ENCODE measurements at places on chromosomes 7 and 10.

GRCh38 chr7:6299774-6300173 is 27.4 kb upstream of the CYTH3 start:
- DNase-seq, result no peak

- DNase-seq, result no peak
These were observed 5.0 kb upstream of the HSPA12A start for GRCh38 chr10:116747325-116747724.

DNA sequence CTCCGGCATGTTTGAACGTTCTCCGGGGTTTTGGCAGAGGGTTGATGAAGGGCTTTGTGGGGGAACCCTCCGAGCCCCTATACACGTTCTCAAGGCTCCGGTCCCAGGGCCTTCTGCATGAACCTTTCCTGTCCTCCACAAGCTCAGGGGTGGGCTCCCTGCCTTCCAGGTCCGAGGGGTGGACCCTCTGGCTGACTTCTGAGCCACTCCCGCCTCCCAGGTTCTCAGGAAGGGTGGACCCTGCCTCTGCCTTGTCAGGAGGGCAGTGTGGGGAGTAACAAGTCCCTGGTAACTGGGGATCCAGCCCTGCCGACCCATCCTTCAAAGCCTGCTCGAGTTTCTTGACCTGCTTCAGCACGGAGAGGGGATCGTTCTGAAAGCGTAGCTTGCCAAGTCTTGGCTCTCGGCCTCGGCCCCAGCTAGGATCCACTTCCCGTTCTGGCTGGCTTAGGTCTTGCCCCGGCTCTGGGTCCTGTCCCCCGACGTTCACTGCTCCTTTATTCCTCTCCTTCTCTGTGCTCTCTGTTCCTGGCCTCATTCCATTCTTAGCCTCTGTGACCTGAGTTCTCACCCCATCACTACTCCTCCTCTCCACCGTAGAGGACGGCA is 38.9 kb downstream of the DENND2A start:
- DNase-seq, result no peak

DNA sequence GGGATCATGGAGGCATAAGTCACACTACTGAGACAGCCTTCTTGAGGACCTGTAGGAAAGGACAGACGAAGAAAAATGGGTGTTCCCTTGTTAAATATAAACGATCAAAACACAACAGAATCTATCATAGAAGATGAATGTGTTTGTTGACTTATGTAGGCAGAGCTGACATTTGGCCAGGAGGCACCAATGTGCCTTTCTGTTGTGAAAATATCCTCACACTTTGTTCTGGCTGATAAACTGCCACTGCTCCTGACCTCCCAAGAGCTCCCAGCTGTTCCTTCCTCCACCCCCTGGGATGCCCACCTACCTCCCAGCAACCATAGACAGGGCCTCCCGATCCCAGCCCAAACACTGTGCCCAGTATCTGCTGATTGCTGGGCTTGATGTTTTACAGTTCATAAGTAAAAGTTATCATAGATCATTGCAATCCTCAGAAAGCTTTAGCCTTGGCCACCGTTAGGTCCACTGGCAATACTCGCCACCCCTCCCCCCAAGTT is 116.6 kb downstream of the CTTNBP2 start:
- DNase-seq, result no peak

GRCh38 chr7:55556492-55556891 is 15.8 kb downstream of the VOPP1 start:
- DNase-seq, result no peak

DNA sequence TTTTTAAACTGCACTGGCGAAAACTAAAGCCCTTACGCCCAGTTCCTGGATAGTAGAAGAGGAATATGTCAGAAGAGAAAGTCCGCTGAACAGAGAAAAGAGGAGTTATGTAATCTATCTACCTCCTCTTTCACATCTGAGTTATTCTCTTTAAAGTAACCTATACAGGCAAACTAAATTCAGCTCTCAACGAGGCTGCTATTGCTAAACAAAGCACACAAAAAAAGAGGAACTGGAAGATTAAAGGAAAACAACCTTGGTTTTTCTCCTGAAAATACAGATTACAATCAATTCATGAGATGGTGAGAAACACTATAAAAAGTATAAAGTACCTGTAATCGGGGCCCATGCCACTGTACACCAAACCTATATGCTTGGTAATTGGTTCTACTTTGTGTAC is 5.8 kb downstream of the PSMA2 start:
- DNase-seq, result no peak

DNA sequence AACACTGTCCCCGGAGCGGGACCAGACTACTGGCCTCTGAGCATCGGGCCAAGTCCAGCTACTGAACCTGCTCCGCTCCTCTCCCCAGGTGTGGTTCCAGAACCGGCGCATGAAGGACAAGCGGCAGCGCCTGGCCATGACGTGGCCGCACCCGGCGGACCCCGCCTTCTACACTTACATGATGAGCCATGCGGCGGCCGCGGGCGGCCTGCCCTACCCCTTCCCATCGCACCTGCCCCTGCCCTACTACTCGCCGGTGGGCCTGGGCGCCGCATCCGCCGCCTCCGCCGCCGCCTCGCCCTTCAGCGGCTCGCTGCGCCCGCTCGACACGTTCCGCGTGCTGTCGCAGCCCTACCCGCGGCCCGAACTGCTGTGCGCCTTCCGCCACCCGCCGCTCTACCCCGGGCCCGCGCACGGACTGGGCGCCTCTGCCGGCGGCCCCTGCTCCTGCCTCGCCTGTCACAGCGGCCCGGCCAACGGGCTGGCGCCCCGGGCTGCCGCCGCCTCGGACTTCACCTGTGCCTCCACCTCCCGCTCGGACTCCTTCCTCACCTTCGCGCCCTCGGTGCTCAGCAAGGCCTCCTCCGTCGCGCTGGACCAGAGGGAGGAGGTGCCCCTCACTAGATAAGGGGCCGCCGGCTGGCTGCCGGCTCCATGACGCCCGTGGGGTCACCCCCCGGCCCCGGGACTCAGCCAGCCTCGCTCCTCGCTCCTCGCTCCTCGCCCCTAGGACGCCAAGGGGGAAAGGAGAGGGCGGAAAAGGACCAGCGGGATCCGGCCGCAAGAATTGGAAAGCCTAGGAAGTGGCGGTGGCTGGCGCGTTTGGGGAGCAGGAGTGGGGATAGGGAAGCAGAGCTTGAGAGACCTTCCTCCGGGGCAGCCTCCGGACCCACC is 3.4 kb downstream of the EVX1 start:
- no peak for DNase-seq

Measured in stimulated activated CD4-positive, alpha-beta T cell treated with anti-CD3 and anti-CD28 coated beads, Interleukin-4, amount 100 ng/mL, for 4 hours (primary cell).